ENCODE measurements at places on chromosomes 12 and 14. TPM values are rescaled to one million over a fixed set of nuclear protein-coding genes. Genes with fewer than 3 reads are reported as not detected.

RTN1 gene
- 2.6 TPM for total RNA-seq

MYO1H gene
- not detected for total RNA-seq

CLEC1B gene
- not detected for total RNA-seq

ATG2B gene
- total RNA-seq = 21.4 TPM

PDZRN4 gene
- total RNA-seq = 1.6 TPM

NTS gene
- total RNA-seq = 2.6 TPM

AVPR1A gene
- total RNA-seq = 14.1 TPM

ART4 gene
- not detected for total RNA-seq

ANO2 gene
- total RNA-seq = 4.7 TPM

PRKD1 gene
- 30.3 TPM for total RNA-seq

NTF3 gene
- 2.6 TPM for total RNA-seq

RHOJ gene
- total RNA-seq = 7.3 TPM

ZFHX2 gene
- total RNA-seq = not detected

CSAD gene
- 16.7 TPM for total RNA-seq

JAG2 gene
- total RNA-seq = 33.9 TPM

VRTN gene
- total RNA-seq = not detected

BICDL1 gene
- total RNA-seq = 1.0 TPM

IQSEC3 gene
- total RNA-seq = 1.0 TPM

LUM gene
- 396 TPM for total RNA-seq

NAA30 gene
- total RNA-seq = 25.1 TPM

C12orf60 gene
- total RNA-seq = 2.1 TPM

TEX52 gene
- total RNA-seq = not detected

POTEM gene
- total RNA-seq = not detected

EDDM3A gene
- not detected for total RNA-seq

CLEC2B gene
- total RNA-seq = 2.6 TPM

MIP gene
- total RNA-seq = not detected

Measured in skeletal muscle tissue (tissue), 5 donors.